ENCODE measurements at places on chromosomes 2 and 18. TPM values are rescaled to one million over a fixed set of nuclear protein-coding genes. Genes with fewer than 3 reads are reported as not detected.

DNA sequence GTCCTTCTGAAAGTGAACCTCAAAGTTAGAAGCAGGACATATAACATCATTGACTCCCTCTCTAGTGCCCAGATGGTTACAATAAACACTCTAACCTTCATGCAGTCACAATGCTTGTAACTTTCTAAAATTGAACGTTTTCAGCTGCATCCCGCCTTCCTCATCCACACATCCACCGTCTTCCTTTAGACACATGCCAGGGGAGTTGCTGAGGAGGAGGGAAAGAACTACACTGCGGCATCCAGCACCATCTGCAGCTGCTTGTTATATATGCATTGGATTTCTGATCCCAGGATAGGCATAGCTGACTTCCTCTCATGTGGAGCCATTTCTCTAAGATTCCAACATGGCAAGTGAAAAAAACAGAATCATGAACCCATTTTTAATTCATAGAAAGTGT is 96.8 kb downstream of the FBXO15 start:
- no peak for DNase-seq

CLIP4 gene
- 7.3 TPM for total RNA-seq

NPPC gene
- total RNA-seq = not detected

- no peak for DNase-seq
Observed at GRCh38 chr2:192013211-192013610, 166.3 kb upstream of the CAVIN2 start.

EML6 gene
- 6.8 TPM for total RNA-seq

GRCh38 chr2:158505448-158505934 is 48.7 kb downstream of the PKP4 start:
- no peak for DNase-seq

SERPINB11 gene
- not detected for total RNA-seq

- DNase-seq = no peak
Observed at GRCh38 chr2:69298862-69299261, 88.2 kb downstream of the GFPT1 start.

Measured in left colon (tissue), 2 donors.